ENCODE measurements at places on chromosomes 2 and 18. TPM values are rescaled to one million over a fixed set of nuclear protein-coding genes. Genes with fewer than 3 reads are reported as not detected.

DNA sequence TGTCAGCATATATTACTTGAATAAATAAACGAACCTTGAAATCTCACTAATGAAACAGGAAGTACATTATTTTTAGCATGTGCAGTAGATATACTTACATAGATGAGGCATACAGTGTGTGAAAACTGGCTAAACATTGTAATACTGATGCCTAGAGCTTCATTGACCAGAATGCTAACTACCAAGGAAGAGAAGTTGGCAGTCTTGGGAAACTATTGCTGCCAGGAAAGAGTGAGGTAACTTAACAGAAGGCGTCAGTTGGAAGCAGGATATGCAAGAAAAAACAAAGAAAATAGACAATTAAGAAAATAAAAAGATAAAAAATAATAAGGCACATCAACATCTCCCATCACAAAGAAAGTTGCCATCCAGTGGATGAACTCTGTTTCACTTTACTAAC is 963.0 kb downstream of the TDRD15 start:
- DNase-seq = no peak

The KLHL41 gene
- total RNA-seq = 2.1 TPM

The NAGK gene
- 58.1 TPM for total RNA-seq

DNA sequence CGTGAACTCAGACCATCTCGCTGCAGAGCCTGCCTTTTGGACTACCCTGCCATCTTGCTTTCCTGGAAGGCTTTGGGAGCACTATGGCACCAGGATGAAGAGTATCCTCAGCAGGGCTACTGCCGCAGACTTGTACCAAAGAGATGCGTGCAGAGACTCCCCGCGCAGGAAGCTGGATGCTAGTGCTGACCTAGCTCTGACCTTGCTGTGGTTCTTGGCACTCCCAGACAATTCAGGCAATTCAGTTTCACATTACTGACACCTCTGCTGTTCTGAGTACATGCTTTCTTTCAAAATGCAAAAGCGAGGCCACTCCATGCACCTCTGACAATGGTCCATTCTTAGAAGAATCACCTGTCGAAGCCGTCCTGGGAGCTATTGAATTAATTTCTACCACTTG is 251.5 kb upstream of the MEX3C start:
- DNase-seq = no peak

DNA sequence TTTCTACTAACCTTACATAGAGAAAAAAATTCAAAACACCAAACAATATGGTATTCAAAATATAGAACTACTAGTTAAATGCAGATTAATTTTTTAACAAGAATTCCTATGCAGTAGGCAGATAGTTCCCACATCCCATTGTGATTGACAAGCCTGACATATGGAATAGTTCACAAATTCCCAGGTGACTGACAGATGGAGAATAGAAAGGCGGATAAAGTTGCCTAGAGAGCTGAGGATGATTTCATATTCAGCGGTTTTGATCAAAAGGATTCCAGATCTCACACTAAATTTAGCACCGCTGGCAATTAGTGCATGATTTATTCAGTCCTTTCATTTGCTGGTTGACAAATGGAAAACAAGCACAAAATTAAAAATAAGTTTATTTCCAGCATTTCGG is 733.7 kb upstream of the POU3F3 start:
- DNase-seq = no peak

All from fibroblast of the aortic adventitia (primary cell).